ENCODE measurements at places on chromosomes 4 and X.

DNA sequence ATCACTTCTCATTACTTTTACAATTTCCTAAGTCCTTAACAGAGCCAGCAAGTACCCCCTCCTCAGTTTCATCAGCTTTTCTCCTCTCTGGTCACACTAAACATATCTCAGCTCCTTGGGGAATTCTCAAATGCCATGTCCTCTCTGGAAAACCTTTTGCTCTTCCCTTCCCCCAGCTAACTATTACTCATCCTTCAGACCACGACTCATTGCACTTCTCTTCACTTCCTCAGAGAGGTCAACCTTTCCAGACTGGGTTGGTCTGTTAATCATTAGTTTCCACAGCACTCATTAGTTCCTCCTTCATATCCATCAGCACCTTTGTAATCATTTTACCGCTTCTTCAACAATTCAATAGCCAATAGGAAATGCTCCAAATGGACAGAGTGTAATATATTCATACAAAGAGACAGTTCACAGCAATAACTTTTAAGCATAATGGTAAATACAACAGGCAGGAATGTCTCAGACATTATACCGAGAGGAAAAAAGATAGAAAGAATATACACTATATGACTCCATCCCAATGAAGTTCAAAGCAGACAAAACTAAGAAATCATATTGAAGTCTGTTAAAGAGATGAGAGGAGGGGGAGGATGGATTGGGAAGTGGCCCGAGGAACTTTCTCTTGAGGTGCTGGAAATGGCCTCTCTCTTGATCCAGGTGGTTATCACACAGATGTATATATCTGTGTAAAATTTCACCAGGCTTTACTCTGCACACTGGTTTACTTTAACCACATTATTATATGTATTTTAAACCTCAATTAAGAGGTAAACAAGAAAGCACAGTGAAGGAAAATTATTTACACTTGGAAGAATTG is 39.6 kb downstream of the DDX60L start:
- DNase-seq = peak; percentile 19

DNA sequence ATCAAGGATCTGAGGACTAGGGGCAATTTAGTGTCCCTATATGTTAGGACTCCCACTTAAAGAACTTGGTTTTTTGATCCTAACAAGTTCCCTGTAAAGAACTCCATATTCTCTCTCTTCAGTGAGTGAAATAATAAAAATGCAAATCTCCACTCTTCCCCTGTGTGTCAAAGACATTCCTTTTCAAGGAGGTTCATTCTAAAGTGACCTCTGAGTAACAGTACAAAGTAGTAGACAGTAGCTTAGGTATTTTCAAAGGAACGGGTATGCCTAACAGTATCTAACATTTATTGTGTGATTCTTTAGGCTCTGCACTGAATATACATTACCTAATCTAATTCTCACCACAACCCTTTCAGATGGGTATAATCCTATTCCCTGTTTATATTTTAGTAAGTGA is 58.4 kb upstream of the SCOC start:
- no peak for DNase-seq

- DNase-seq = no peak
Measured at GRCh38 chr4:55547918-55548317, 1.2 kb upstream of the CLOCK start.

DNA sequence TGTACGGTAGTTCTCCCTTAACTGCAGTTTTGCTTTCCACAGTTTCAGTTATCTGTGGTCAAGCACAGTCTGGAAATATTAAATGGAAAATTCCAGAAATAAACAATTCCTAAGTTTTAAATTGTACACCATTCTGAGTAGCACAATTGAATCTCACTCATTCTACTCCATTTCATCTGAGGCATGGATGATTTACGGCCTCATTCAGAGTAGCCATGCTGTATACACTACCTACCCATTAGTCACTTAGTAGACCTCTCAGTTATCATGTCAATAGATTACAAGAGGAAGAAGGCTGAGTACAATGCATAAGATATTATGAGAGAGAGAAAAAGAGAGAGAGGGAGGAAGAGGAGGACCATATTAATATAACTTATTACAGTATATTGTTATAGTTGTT is 77.5 kb downstream of the ENOX2 start:
- no peak for DNase-seq

DNA sequence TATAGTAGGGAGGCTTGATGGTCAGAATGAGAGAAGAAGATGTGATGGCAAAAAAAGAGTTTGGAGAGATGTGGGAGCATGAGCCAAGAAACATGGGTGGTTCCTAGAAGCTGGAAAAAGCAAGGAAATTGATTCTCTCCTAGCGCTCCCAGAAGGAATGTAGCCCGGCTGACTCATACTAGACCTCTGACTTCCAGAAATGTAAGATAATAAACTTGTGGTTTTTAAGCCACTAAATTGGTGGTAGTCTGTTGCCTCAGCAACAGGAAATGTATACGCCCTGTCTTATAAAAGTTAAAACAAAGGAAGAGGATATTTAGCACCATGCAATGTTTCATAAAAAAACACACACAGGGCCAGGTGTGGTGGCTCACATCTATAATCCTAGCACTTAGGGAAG is 182.7 kb upstream of the PCDH7 start:
- DNase-seq = no peak

- peak; percentile 91 for DNase-seq
Measured at GRCh38 chr4:83114576-83114975, at the start of gene PLAC8. TSS of gene PLAC8 (minus strand) at chr4:83114729. CDS start at chr4:83107921, 6,808 bp downstream.

- DNase-seq = no peak
Measured at GRCh38 chr4:70838204-70838603, 1.5 kb downstream of the GRSF1 start.

DNA sequence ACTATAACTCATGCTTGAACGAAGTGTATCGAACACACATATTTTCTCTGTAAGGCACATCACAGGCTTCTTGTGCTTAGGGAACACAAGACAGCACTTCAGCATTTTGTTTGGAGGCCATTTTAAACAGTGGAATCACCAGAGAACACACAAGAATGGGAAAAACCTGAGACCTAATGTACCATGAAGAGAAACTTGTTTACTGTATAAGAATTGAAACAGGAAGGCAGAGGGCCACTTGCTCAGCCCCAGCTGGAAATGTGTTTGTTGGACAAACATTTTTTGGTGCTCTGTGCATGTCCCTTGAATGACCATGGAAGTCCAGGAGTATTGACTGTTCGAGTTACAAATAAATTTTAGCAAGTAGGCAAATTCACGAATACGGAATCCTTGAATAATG is 47.5 kb downstream of the RAPGEF2 start:
- DNase-seq = no peak

GRCh38 chrX:41711021-41711667 is 12.8 kb upstream of the GPR82 start:
- no peak for DNase-seq

DNA sequence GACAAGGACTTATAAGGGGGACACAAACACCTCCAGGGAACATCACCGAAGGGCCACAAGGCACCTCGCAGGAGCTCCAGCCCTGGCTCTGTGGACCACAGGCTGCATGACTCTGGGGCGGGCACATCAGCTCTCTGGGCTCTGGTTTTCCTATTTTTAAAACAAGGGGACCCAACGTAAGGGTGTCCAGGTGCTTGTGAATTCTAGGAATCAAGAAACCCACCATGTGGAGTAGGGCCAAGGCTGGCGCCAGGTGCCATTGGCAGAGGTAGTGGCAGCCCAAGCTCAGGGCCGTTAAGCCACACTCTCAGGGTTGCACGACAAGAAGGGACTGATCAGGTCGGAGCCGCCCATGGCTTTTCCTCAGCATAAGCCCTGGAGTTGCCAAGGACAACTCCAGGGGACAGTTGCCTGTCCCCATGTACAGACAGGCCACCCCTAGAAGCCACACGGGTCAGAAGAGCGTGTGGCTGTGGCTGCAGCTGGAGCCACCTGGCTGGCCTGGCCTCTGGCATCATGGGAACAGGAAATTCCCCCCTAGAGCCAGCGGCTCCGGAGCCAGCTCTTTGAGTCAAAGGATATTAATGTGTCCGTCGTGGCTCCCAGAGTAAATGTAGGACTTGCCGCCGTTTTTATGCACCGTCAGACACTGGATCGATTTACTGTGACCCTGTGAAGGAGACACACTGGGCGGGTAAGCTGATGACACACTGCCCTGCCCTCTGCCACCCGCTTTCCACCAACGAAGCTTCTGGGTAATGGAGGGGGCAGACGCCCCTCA is 32.5 kb downstream of the WDR1 start:
- DNase-seq = no peak

- no peak for DNase-seq
Measured at GRCh38 chr4:18039113-18039512, 17.6 kb upstream of the LCORL start.

GRCh38 chr4:143406523-143406922 is 69.8 kb downstream of the GAB1 start:
- DNase-seq = no peak

DNA sequence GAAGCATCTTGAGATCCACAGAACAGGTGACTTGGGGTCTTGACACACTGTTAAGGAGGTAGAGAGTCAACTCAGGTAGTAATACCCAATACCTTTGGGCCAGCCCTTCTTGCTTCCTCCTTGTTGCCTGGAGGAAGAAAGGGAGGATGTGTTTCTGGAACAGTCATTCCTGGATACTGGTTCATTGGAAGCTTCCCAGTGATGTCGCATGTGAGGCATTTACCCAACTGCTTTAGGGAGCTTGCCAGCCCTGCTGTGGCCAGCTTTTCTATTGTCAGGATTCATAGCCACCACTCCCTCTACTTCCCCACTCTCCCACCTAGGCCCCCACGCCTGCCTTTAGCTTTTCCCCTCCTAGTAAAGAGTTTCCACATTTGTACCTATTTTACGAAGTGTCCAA is 310.3 kb upstream of the PRPS2 start:
- no peak for DNase-seq

DNA sequence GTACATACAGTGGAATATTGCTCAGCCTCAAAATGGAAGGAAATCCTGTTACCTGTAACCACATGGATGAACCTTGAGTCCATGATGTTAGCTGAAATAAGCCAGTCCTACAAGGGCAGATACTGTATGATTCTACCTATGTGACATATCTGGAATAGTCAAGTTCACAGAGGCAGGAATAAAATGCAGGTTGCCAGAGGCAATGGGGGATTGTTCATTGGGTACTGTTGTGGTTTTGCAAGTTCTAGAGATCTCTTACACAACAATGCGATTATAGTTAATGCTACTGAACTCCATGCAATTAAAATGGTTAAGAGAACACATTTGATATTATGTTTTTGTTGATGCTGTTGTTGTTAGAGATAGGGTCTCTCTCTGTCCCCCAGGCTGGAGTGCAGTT is 74.6 kb downstream of the SHROOM2 start:
- DNase-seq = no peak

- no peak for DNase-seq
Measured at GRCh38 chr4:128707864-128708263, 101.6 kb upstream of the JADE1 start.

DNA sequence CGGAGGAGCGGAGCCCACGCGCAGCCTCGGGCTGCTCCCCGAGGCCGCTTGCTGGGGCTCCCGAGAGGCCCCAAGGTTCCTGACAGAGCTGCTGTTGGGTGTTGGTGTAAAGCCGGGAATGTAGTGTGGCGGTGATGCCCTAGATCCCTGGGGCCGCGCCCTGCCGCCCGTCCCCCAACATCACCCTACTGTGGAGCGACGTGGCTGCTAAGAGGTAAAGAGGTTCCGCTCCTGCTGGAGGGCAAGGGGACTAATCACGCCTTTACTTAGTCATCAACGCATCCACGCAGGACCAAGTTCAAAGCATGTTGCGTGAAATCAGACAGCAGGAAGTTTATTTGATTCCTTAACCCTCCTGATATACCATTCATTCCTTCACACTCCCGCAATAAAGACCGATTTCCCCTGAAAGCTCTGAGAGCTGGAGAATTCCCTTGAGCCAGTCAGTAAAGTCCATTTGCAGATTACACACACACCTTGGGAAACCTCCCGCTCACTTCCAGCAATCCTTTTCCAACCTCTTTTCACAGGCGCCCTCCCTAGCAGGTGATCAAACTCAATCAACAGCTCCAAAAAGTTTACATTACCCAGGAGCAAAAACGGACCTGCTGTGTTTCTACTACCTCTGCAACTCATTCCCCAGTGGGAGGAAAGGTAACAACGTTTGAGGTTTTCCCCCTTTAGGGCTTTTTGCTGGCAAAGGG is 579 bp upstream of the GABRA2 start:
- DNase-seq = no peak

DNA sequence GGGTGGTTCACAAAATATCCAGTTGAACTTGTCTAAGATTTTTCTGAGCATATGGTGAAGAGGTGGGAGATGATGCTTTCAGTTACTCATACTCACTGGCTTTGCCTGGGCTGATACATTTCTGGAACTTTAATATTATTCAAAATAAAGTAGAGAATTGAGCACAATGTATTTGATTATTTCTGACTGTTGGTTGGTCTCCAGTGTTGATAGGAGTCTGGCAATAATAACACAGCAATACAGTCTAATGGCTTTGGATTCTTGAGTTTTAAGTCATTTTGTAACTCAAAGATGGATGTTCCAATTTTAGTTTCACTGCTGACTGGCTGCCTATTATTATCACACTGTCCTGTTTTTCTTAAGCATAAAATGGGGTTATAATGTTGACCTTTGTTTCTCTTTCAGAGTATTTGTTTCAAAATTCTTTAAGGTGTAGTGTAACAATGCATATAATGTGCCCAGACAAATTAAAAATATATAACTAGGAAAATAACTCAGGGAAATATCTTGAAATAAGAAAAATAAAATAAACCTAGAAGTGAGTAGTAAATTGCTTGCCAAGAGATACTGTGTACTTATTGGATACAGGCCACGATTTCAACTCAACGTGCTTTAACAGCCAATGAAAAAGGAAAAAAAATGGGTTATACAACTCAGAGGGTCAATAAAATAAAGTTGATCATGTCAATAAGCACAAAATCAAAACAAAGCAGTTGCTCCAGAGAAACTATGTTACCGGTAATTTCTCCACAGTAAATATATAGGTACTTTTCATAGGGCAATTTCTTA is 99.0 kb downstream of the ARSJ start:
- no peak for DNase-seq

- peak; percentile 99 for DNase-seq
Measured at GRCh38 chr4:40205259-40206198, 8.7 kb downstream of the RHOH start.

- DNase-seq = no peak
Measured at GRCh38 chr4:15749001-15749400, 29.1 kb upstream of the CD38 start.

DNA sequence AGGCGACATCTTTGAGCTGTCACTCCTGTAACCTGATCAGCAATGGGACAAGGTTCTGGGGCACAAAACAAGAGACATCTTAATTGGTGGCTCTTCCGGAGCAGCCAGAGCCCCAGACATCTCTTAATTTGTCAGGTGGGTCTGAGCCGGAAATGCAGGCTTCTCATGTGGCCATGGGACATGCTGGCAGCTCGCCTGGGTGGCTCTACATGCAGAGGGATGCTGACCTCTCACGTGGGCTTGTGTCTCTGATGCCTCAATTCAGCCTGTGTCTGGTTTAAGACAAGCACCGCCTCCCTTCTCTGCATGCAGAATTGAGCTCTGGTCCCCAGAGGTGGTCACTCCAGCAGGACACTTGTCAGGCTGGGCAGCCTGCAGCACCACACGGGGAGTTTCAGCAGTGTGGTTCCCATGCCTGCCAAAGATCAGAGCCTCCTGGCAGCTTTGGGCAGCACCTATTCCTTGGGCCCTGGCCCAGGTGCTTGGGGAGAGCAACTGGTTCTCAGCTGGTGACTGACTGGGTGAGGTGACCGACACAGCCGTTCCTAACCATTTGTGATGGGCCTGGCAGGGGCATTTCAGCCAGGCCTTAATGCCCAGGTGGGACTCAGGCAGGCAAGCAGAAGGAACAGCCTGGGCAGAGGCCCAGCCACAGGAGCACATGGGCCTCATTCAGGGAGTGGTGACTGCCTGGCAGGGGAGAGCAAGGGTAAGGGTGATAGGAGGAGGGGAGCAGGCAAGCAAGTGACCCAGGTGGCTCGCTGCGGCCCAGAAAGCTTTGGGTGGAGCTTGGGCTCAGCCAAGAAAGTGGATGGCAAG is 53.4 kb downstream of the HMX1 start:
- DNase-seq = no peak
